ENCODE measurements at places on chromosomes 7 and 10. TPM values are rescaled to one million over a fixed set of nuclear protein-coding genes. Genes with fewer than 3 reads are reported as not detected.

DNA sequence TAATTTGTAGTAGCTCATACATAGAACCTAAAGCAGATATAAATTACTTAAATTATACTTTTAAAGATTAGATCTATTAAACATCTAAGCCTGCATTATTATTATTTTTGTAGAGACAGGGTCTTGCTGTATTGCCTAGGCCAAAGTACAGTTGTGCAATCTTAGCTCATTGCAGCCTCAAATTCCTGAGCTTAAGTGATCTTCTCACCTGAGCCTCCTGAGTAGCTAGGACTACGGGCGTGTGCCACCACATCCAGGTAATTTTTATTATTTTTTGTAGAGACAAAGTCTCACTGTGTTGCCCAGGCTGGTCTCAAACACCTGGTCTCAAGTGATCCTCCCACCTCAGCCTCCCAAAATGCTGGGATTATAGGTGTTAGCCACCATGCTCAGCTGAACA, 46.7 kb downstream of the RALA start:
- no peak for DNase-seq

DNA sequence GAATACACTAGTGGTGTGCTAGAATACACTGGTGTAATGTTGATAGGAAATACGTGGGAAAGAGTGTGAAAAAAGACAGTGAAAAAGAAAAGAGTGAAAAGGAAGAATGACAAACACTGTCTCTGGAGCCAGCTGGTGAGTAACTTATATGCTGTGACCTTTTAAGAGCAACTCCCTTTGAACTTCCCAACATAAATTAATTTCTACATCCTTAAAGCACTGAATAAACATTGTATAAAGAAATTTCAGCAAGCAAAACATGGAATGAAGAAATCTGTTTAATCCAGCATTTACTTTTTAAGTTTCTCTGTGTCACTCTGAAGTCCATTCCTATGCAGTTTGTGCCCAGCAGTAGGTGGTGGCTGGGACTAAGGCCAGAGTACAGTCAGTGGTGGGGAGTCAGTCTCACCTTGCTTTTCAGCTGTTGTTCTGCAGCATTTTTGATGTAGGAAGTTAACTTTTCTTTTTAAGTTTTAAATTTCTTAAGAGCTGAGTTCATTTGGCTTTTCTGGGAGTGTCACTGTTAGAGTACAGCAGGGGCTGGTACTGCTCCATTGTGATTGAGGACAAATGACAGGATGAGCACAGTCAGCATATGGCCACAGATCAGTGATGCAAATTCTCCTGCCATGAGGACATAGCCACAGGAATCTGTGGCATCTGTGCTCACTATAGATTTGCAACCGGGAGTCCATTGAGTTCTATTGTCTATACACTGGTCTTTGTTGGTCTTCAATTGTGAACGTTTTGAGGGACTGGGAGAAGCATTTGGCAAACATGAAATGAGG, 321.8 kb downstream of the ZNF248 start:
- peak; percentile 0 for DNase-seq

Gene TAC1
- not detected for total RNA-seq

- DNase-seq, result no peak
Observed at GRCh38 chr7:134866617-134867016, 87.2 kb downstream of the CALD1 start.

Gene SEMA3D
- 9.2 TPM for total RNA-seq

DNA sequence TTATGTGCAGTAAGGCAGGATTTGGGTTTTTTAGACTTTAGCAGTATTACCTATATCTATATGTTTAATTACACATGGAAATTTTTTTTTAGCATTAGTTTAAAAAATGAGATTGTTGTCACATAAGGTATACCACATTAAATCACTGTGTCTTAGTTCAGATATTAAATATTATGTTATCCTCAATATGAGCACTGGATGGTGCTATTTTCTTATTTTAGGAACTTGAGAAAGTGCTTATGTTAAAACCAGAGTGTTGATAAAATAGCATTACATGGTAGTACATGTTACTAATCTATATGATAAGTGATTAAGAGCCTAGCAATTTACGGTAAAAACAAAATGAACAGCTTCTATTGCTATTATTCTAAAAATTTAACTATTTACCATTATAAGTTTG, 28.8 kb downstream of the MIOS start:
- peak; percentile 29 for DNase-seq

DNA sequence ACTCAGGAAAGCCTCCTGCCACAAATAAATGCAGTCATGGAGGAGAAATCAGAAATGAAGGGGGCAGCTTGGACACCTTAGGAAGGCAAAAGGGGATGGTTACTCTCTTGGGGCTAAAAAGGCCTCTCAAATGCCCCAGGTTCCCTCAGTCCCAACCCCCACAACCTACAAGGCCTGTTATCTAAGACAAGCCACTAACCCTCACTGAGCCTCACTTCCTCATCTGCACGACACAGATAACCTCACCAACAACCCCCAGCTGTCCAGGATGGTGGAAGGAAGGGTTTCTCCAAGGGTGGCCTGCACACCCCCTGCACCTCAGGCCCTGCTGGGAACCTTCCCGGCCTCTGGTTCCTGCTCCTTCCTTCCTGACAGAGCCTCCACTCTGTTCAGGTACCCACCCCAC, 29.2 kb downstream of the SORBS1 start:
- DNase-seq, result no peak

DNA sequence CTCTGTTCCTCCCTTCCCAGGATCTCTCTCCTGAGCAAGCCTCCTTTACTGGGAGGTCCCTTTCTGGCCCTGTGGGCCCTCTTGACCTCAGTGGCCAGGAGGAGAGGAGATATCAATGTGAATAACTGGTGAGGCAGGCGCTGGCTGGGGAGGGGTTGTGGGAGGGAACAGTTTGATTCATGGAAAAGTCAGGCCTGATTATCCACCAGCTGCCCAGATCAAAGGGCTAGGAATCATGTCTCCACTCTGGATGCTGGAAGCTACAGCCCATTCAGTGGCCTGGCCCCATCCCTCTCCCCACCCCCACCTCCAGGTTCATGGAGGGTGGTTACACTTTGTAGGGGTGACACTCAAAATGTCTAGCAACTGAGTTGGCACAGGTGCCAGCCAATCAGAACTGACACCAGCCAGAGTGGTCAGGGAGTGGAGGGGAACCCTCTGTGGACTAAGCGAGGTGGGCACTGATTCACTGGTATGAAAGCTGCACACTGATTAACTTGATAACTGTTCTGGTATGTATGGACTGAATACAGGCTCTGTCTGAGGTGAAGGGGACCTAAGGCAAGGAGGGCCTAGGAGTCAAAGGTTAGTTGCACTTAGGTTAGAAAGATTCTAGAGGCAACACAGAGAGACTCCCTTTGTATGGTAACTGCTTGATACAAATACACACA, 4.8 kb downstream of the PRRT4 start:
- no peak for DNase-seq

Data from M059J (cell line).